ENCODE measurements at places on chromosomes 12 and 14. TPM values are rescaled to one million over a fixed set of nuclear protein-coding genes. Genes with fewer than 3 reads are reported as not detected.

The PTPRQ gene
- 0.04 TPM for total RNA-seq

The P2RX2 gene
- not detected for total RNA-seq

The GLI1 gene
- 0.72 TPM for total RNA-seq

The PRB2 gene
- not detected for total RNA-seq

The TEX52 gene
- not detected for total RNA-seq

The GPR132 gene
- total RNA-seq: 0.36 TPM

The ASB2 gene
- total RNA-seq: 1.00 TPM
